ENCODE measurements at places on chromosomes 1 and 21. TPM values are rescaled to one million over a fixed set of nuclear protein-coding genes. Genes with fewer than 3 reads are reported as not detected.

Gene CELA2A
- not detected for total RNA-seq

GRCh38 chr1:241895013-241895412, 47.0 kb downstream of the EXO1 start:
- H3K4me3 ChIP-seq, result no peak overlapping the region
- no peaks in the 10 kb centered on the region for H3K4me1 ChIP-seq
- no peak overlapping the region for H3K27ac ChIP-seq
- H3K27me3 ChIP-seq, result no peaks in the 10 kb centered on the region
- peaks cover 14% of the 10 kb centered on the region for H3K36me3 ChIP-seq
- no peak for DNase-seq

Gene OLIG1
- not detected for total RNA-seq

DNA sequence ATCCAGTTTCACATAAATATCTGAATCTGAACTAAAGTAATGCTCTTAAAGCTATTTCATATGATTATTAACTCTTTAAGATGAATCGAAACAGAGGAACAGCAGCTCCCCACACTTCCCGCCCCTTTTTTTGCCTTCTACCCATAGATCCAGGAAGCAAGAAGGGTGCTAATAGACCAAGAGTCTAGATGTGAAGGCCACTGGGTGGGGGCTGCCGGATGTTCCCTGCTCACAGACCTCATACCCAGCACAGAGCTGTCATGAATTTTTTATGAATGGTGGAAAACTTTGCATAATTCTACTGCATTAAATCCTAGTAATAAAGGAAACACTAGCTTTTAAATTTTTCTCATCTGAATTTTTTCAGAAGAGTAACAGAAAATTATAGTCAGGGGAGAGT, 283.9 kb upstream of the SGIP1 start:
- DNase-seq, result no peak
- H3K4me3 ChIP-seq, result no peak overlapping the region
- peaks cover 2% of the 10 kb centered on the region for H3K36me3 ChIP-seq

DNA sequence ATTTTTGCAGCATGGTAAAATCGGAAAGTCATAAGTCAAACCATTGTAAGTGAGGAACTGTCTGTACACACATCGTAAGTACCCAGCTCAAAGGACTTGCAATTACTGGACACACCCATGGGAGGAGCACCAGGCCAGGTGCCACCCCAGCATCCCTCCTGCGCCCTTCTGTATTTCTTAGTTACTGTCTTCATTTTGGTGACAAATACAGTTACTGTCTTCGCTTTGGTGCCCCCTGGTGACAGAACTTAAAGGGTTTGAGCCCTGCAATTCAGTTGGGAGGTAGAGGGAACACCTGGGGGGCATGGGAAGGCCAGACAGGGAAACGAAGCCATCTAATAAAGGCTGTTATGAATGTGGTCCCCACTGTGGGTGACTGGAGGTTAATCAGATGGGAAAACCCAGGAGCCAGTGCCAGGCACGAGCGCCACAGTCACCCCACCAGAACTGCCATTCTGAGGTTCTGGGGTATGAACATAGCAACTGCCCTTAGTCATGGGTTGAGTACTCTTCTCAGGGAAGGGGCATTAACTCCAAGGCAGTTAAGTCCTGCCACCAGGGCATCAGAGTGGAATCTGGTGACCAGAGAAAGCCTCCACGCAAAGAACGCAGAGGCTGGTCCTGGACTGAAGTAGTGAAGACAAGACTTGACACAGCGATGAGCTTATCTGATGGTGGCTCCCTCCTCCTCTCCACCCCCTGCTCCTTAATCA, 612.9 kb downstream of the PTPRU start:
- peak; percentile 23 for DNase-seq
- H3K4me1 ChIP-seq, result no peaks in the 10 kb centered on the region
- no peak overlapping the region for H3K4me3 ChIP-seq

GRCh38 chr1:234645474-234645953, 35.5 kb upstream of the IRF2BP2 start:
- H3K4me3 ChIP-seq, result no peak overlapping the region
- H3K27ac ChIP-seq, result no peak overlapping the region
- DNase-seq, result no peak
- peaks cover 3% of the 10 kb centered on the region for H3K36me3 ChIP-seq
- no peaks in the 10 kb centered on the region for H3K4me1 ChIP-seq
- H3K27me3 ChIP-seq, result no peaks in the 10 kb centered on the region

Gene KCNQ4
- 0.64 TPM for total RNA-seq

DNA sequence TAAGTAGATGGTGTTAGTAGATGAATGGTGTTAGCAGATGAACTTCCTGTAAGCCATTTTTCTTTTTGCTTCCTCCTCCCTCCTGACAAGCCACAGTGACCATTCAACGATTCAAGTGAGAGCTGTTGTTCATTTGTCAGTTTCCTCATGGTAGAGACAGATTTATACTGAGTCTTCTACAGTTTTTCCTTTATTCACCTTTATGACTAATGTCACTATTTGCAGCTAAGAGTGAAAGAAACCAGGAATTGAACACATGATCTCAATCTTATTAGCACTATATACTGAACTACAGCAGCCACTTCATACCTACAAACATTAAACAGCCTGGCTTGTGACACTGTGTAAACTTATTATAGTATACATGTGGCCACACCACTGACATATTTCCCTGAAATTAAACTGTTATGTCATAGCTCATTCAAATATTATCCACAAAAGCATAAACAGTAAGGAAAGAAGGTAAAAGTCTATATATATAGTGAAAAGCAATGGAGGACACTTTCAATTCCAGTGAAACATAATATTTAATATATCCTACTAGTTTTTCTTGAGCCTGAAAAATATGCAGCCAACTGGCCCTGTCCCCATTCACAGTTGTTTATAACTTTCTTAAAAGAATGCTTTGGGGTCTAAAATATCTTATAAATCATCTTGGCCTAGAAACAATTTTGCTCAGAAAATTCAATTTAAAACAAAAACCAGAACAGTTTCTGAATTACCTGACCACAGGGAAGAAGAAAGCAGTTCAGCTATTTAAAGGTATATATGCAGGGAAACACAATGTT, 566.9 kb upstream of the ZRANB2 start:
- H3K4me3 ChIP-seq, result no peak overlapping the region
- DNase-seq, result no peak
- no peaks in the 10 kb centered on the region for H3K27me3 ChIP-seq
- H3K27ac ChIP-seq, result no peak overlapping the region
- H3K4me1 ChIP-seq, result no peaks in the 10 kb centered on the region
- H3K36me3 ChIP-seq, result no peaks in the 10 kb centered on the region

DNA sequence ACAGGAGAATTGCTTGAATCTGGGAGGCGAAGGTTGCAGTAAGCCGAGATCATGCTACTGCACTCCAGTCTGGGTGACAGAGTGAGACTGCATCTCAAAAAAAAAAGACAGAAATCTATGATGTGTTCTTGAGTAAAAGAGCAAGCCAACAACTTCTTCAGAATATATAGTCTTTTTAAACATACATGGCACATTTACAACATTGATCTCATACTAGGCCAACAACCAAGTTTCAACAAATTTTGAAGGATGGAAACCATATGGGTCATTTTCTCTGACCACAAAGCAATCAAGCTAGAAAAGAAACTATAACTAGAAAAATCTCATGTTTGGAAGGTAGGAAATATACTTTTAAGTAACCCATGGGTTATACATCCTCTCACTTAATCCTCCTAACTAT, 38.3 kb downstream of the PAFAH2 start:
- DNase-seq, result no peak
- no peaks in the 10 kb centered on the region for H3K27me3 ChIP-seq
- peaks cover 46% of the 10 kb centered on the region for H3K36me3 ChIP-seq

GRCh38 chr1:246198115-246198816, 308.8 kb downstream of the SMYD3 start:
- H3K27me3 ChIP-seq, result no peaks in the 10 kb centered on the region
- no peaks in the 10 kb centered on the region for H3K4me1 ChIP-seq
- no peak for DNase-seq
- no peak overlapping the region for H3K4me3 ChIP-seq

Gene ADIPOR1
- total RNA-seq, result 82.1 TPM

- H3K27ac ChIP-seq, result peak overlapping the region; percentile 56
- peaks cover 41% of the 10 kb centered on the region for H3K36me3 ChIP-seq
These were observed 40.6 kb downstream of the SELL start for GRCh38 chr1:169670836-169671235.

DNA sequence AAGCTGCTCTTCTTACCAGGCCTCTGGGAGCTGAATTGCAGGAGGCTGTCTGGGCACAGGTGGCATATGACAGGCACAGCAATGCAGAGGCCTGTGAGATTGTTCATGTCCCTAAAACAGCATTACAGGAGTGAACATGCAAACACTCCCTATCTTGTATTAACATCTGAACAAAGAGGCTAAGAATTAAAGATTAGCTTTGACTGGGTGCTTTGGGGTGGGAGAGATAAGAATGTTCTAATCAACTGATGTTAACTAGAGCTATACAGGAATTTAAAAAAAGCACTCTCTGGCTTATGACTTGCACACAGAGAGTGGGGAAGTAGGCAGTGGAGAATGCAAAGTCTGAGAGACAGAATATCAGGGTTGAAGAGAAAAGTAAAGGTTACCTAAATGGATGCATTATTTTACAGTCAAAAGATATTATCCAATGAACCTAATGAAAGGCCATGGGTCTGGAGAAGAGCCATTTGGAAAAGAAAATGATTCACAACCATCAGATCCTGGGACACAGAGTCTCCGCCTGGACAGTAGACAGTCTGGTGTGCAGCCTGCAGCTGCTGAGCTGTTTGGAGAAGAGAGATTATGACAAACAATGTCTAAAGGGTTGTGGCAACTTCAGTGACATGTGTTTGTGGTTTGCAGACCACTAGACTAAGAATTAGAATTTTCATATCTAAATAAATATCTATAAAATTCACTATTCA, 20.2 kb downstream of the DPT start:
- DNase-seq, result no peak
- no peaks in the 10 kb centered on the region for H3K36me3 ChIP-seq
- H3K4me3 ChIP-seq, result no peak overlapping the region
- H3K27ac ChIP-seq, result no peak overlapping the region
- peaks cover 3% of the 10 kb centered on the region for H3K27me3 ChIP-seq

Gene HSD3B2
- not detected for total RNA-seq

Gene HSF2BP
- total RNA-seq, result 1.2 TPM

DNA sequence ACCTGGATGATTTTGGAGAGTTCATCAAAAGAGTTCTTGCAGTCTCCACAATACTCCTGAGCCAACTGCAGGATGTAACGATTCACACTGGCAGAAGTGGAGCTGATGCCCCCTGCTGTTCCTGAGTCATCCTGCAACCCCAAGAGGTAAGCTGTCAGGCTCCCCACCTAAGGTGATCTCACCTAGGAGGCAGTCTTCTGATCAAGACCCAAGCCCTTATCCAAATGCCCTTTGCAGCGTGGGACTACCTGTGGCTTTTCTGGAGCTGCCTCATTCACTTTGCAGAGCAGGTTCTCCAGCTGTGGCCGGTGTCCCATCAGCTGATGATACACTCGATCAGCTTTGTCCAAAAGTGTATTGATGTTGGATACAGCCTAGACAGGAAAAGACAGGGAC, 96.4 kb downstream of the UBR4 start:
- H3K36me3 ChIP-seq, result peaks cover 35% of the 10 kb centered on the region
- no peaks in the 10 kb centered on the region for H3K27me3 ChIP-seq
- no peak overlapping the region for H3K27ac ChIP-seq
- H3K4me3 ChIP-seq, result no peak overlapping the region
- no peaks in the 10 kb centered on the region for H3K4me1 ChIP-seq

DNA sequence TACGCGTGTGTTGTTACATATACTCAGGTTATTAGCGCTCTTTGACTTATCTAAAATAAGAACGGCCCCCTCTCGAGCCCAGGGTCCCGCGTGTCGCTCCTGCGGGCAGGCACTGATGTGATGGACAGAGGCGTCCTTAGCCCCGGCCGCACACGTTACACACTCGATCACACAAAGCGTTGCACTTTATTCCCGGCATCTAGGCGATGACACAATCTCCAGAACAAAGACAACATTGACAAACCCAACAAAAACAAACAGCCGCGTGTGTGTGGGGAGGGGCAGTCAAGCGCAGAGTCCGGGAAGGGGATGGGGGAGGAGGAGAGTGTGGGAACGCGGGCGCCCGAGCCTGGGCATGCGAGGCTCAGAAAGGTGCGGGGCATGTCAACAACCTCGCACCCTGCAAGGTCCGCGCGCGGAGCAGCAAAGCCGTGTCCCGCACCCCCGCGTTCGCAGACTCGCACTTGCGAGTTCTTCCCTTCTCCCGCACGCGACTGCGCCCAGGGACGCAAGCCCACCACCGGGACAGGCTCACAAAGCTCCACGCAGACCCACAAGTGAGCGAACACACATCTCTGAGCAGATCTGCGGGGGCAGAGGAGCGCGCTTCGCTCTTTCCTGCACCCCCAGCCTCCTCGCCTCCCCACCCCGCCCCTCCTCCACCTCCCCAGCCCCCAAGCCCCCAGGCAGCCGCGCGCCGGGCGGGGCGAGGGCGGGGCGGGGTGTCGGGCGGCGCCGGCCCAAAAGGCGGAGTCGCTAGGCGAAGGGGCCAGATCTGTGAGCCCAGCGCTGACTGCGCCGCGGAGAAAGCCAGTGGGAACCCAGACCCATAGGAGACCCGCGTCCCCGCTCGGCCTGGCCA, at the start of gene EFNA1:
EFNA1 (plus strand) TSS at position 772 of the 862 bp plus-strand sequence. CDS start 102 bp downstream, outside the sequence.
- H3K27ac ChIP-seq, result no peak within 1 kb of the TSS
- H3K36me3 ChIP-seq, result no peaks in the 10 kb centered on the region
- H3K4me3 ChIP-seq, result peak within 1 kb of the TSS; percentile 73
- peak; percentile 54 for DNase-seq
- H3K27me3 ChIP-seq, result peaks cover 23% of the 10 kb centered on the region
- H3K4me1 ChIP-seq, result peaks cover 32% of the 10 kb centered on the region

DNA sequence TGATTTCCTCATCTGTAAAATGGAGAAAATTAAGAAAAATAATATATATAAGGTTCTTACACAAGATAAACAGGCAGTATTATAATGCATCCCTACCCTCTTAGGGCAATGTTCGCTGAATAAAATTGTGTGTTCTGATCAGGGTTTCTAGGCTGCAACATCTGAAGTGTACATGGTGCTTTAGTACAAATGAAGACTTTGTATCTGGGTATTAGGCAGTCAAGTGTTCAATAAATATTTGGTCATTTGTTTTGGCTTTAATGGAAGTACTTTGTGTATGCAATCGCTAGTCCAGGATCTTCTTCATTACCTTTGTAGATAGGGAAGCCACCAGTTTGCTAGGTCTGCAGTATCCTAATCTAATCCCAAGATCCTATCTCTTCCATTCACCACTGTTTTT, 28.1 kb downstream of the DNASE2B start:
- no peaks in the 10 kb centered on the region for H3K4me1 ChIP-seq
- H3K36me3 ChIP-seq, result peaks cover 3% of the 10 kb centered on the region
- H3K27ac ChIP-seq, result no peak overlapping the region
- no peaks in the 10 kb centered on the region for H3K27me3 ChIP-seq
- no peak overlapping the region for H3K4me3 ChIP-seq

Gene LCE2B
- not detected for total RNA-seq

DNA sequence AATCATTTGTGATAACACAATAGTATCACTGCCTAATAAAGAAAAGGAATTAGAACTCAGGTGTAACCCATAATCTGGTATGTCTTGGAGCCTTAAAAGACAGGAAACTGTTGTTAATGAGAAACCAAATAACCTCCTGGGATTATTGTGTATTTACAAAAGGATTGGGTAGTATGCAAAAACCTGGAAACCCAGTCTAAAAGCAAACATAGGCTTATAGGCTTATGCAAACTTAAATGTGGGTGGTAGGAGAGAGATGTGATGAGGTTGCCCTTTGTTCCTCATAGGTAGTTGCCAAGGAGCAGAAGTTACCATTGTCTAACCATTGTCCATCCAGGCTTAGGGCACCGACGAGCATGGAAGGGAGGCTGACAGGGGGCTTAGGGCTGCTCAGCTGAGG, 165.8 kb downstream of the AK5 start:
- H3K4me1 ChIP-seq, result peaks cover 3% of the 10 kb centered on the region
- H3K4me3 ChIP-seq, result no peak overlapping the region
- DNase-seq, result no peak
- peaks cover 7% of the 10 kb centered on the region for H3K36me3 ChIP-seq
- H3K27ac ChIP-seq, result no peak overlapping the region
- H3K27me3 ChIP-seq, result no peaks in the 10 kb centered on the region

Data from activated naive CD8-positive, alpha-beta T cell treated with anti-CD3 and anti-CD28 coated beads for 36 hours (primary cell).